Gastrocnemius medialis (tissue), 4 donors: ENCODE measurements at places on chromosomes 11 and 22. TPM values are rescaled to one million over a fixed set of nuclear protein-coding genes. Genes with fewer than 3 reads are reported as not detected.

CSTF3 gene
- 8.2 TPM for total RNA-seq

KCTD17 gene
- 1.8 TPM for total RNA-seq

DNA sequence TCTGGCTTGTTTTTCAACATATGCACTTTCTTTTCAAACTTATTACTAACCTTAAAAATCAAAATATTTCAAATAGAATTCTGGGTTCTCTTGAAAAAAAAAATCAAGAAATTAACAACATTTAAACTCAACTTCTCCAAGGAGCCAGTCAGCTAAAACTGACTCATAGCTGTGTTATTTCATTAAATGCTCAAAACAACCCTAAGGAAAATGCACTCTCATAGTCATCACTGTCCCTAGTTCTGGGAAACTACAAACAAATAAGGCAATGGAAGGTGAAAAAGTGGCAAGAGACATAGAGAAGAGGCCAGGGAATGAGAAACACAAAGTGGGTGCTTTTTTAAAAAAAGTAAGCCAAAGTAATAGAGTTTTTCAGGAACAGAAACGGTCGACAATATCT is 4.1 kb upstream of the ARHGAP20 start:
- no peak for DNase-seq
- no peaks in the 10 kb centered on the region for H3K36me3 ChIP-seq
- H3K4me1 ChIP-seq = no peaks in the 10 kb centered on the region
- no peak overlapping the region for H3K27ac ChIP-seq
- no peak overlapping the region for H3K4me3 ChIP-seq

DNA sequence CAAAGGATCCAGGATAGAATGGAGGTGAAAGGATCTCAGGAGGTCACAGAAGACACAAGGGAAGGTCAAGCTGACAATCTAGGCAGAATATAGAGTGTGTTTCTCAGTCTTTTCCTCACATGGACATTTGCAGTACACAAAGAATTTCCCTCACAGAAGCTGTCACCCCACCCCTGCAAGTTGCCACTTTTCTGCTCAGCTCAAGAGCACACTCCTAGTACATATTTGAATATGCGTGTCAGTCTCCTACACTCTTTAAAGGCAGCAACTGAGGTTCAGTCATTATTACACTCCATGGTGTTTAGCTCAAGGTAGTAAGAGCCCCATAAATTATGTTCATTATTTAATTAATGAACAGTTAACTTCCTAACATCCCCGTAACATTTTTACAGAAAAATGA is 59.1 kb downstream of the ETS1 start:
- H3K4me1 ChIP-seq = peaks cover 19% of the 10 kb centered on the region
- no peak overlapping the region for H3K27ac ChIP-seq
- H3K36me3 ChIP-seq = no peaks in the 10 kb centered on the region
- no peaks in the 10 kb centered on the region for H3K27me3 ChIP-seq
- no peak overlapping the region for H3K4me3 ChIP-seq

DNA sequence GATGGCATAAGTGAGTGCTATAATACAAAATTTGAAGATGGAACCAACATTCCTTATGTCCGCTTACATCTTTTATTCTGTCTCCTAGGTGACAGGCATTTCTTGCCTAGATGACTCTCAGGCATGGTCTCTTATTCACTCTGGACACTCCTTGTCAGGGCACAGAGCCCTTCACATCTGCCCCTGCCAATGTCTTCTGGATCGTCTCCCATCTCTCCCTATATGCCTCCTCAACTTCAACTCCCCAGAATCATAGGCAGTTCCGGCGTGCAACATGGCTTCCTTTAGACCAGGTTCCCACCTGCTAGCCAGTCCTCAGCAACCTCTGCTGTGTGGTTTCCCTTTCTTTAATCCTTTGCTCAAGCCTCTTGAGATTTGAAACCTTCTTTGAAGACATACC is 300.9 kb downstream of the TENM4 start:
- no peaks in the 10 kb centered on the region for H3K4me1 ChIP-seq
- no peaks in the 10 kb centered on the region for H3K27me3 ChIP-seq
- no peak overlapping the region for H3K4me3 ChIP-seq
- no peak overlapping the region for H3K27ac ChIP-seq

DNA sequence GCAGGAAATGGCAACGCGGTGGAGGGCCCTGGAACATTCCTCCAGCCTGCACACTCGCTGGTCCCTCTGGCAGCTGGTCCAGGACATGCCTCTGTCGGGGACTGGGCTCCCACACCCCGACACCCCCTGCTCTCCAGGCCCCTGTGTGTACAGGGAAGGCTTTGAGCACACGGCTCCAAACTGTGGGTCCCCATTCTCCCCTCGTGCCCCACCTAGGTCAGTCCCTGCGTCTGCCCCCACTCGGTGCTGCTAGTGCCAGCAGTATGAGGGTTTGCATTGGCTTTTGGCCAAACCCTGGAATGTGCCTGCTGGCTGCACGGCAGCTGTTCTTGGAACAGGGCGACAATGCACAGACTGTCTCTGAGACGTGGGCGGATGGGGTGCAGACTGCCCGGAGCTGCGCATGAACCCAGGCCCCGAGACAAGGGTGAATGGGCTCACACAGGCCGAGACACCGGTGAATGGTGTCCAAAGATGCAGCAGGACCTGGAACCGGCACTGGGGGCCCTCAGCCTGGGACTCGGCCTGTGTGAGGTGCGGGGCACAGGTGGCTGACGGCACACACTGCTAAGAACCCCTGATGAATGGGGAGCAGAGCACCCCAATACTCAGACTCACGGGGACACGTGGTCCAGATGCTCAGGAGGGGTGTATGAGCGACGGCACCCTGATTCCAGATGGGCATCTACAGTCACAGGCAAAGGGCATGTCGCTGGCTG is 7.5 kb upstream of the SYT8 start:
- H3K36me3 ChIP-seq = no peaks in the 10 kb centered on the region
- no peak overlapping the region for H3K27ac ChIP-seq
- no peak for DNase-seq
- H3K4me1 ChIP-seq = no peaks in the 10 kb centered on the region

DNA sequence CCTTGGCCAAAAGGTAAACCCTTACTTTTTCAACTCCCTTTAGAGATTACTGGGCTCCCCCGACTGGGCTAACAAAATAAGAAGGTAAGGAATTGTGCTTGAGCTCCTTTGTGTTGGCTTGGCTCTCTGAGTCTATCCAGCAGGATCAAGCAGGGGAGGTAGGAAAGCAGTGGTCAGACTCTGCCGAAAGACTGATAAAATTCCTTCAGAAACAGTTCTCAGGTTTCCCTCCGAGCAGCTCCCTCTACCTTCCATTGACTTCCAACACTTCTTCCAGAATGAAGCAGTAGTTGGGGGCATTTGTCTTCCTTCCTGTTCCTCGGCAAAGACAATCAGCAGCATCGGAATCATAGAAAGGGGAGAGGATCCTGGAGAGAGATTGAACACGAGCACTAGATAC is 16.1 kb upstream of the CARD18 start:
- H3K4me3 ChIP-seq = no peak overlapping the region
- H3K27me3 ChIP-seq = no peaks in the 10 kb centered on the region
- no peaks in the 10 kb centered on the region for H3K36me3 ChIP-seq
- no peak overlapping the region for H3K27ac ChIP-seq
